ENCODE measurements at places on chromosomes 6 and 20.

GRCh38 chr6:139931747-139932146, 557.3 kb upstream of the CITED2 start:
- DNase-seq, result no peak

DNA sequence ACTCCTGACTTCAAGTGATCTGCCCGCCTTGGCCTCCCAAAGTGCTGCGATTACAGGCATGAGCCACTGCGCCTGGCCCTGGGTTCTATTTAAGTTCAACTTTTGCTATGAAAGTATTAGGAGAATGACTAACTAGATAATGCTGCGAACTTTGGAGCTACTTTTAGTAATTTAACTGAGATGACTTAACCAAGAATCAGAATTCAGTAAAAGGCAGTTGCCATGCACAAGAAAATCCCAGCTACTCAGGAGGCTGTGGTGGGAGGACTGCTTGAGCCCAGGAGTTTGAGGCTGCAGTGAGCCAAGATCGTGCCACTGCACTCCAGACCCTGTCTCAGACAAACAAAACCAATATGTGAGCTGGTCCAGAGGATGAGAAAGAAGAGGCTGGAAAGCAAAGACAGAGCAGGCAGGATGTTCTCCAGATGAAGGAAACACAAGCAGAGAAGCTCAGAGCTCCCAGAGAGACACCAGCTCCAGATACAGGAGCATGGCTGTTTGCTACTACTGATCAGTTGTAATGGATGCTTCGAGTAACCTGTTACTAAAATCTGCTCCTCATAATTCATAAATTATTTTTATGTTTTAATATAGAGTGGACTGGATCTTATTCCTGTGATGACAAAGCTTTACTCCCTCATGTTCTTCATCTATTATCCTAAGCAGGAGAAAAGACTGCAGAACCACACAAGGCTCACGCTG, 23.9 kb downstream of the ZNF217 start:
- DNase-seq, result no peak

DNA sequence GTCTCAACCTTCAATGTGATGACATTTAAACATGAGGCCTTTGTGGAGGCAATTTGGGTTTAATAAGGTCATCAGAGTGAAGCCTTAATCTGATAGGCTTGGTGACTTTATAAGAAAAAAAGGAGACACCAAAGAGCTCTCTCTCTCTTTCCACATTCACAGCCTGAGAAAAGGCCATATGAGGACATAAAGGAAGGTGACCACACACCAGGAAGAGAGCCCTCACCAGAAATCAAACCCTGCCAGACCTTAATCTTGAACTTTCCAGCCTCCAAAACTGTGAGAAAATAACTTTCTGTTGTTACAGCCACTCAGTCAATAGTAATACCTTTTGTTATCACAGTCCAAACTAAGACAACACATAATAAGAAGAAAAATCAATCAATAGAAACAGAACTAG, 47.7 kb downstream of the COL12A1 start:
- no peak for DNase-seq

DNA sequence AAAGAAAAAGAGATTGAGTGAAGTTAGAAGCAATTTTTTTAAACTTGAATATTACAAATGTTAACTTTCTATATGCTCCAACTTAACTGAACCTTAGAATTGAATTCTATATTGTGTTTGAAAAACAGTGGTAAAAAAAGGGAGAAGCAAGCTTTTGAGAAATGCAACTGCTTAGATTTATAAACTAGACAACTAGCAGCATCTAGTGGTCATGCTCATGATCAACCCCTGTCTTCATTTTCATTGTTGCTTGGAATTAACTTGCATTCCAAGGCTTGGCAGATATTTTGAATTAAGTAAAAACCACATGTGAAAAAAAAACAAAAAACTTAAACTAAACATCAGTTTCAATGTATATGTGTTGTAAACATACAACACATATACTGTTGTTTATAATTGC, 113.1 kb downstream of the C6orf58 start:
- DNase-seq, result no peak

- no peak for DNase-seq
Observed at GRCh38 chr20:37377346-37378081, 31.6 kb downstream of the SRC start.

DNA sequence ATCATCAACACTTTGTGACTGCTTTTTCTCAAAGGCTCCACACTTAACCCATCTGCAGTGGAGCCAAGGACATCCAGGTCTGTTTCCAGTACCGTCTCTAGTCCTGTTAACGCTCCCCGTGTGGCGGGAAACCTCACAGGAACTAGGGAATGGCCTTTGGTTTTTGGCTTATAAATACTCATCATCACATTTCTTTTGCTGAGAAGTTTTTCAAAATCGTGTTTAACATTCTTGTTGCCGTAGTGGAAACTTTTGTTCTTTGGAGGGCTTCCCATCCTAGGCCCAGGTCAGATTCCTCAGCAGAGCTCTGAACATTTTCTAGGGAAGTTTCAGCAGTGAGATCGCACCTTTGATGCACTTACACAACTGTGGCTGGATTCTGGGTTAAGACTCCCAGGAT, 24.6 kb downstream of the DAAM2 start:
- no peak for DNase-seq

- DNase-seq, result no peak
Observed at GRCh38 chr6:7419065-7419464, 29.5 kb downstream of the RIOK1 start.

DNA sequence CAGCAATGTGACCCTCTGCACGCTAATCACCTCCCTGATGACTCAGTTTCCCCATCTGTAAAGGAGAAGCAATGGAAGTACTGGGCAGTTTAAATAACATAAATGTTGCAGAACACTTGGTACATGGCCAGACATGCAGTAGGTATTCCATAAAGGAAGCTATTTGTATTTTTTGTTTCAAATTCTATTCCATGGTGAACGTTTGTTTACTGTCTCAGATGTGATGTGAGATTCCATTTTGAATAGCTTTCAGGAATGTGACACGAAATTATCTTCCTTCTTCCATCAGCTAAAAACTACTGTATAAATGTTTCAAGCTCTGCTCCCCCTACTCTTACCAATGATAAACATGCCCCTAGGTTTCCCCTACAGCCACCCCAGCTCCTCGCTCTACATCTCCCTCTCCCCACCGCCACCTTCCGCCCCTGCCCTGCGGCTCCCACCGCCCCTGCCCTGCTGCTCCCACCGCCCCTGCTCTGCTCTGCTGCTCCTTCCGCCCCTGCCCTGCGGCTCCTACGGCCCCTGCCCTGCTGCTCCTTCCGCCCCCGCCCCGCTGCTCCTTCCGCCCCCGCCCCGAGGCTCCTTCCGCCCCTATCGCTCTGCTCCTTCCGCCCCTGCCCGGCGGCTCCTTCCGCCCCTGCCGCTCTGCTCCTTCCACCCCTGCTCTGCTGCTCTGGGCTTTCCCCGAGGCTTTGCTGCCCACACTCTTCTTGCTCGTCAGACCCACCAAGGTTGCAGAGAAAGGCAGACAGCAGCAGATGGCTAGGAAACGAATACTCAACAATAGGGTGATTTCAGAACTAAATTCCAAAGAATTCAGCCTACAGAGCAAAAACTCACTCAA, 78.9 kb downstream of the THBS2 start:
- DNase-seq, result no peak

GRCh38 chr20:2026514-2026913, 32.7 kb upstream of the PDYN start:
- no peak for DNase-seq

GRCh38 chr20:57693002-57693582, 16.7 kb downstream of the PMEPA1 start:
- DNase-seq, result no peak

DNA sequence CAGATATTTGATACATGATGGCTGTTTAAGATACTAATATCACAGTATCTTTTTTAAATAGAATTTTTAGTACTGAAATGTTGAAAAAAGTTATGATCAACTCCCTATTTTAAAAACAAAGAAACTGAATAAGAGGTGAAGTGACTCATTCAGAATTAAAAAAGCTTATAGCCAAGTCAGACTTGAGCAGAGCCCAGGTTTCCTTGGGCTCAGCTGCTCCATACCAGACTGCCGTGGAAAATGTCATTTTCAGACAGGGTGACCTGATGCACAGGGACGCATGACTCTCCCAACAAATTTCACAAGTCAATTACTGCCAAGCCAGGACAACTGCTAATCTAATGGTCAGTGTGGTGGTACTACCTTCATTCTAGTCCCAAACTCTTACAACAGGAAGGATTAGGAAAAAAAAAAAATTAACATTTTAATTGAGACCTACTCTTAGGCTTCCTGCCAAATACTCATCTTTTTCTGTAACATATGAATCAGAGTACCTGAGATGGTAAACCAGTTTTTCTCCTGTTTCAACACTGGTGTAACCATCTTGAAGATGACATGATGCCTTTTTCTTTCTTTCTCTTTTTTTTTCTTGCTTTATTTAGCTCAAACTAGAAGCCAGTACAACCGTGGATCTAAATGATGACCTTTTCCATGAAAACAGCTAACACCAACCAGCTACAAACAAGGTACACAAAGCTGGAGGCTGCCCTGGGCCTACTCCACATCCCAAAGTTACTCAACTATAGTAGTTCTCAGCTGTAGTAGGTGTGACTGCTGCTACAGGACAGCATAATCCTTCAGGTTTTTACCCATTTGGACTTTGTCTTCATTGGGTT, 30.5 kb downstream of the SLC22A23 start:
- no peak for DNase-seq

GRCh38 chr20:63505723-63506122, 6.8 kb upstream of the EEF1A2 start:
- no peak for DNase-seq

GRCh38 chr6:162940426-162940825, 212.7 kb downstream of the PACRG start:
- DNase-seq, result no peak

DNA sequence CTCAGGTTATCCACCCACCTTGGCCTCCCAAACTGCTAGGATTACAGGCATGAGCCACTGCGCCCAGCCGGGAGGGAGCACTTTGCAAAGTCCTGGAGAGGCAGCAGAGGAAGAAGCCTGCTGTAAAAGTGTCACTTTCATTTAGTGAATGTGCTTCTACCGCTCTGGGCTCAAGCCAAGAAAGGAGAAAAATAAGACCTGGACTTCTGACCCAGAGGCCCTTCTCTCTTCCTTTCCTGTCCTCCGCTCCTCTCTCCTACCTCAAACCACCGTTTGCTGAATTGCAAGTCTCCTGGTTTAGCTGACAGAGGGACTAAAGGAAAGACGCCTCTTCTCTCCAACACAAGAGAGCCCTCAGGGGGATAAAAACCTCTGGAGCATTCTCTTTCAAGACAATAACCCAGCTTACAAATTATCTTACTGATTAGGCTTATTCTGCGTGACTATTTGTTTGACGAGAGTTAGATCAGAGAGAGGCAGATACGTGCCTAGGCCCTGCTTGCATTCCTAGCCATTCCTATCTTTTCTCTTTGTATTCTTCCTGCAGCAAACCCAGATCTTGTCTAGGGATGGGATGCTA, 84.2 kb upstream of the SLC22A23 start:
- DNase-seq, result no peak

All from activated T-helper 9 cell treated with anti-CD3 and anti-CD28 coated beads, Interleukin-2, amount 50 U/mL, for 16 hours (primary cell).